ENCODE measurements at places on chromosomes 5 and 9. TPM values are rescaled to one million over a fixed set of nuclear protein-coding genes. Genes with fewer than 3 reads are reported as not detected.

The PPIP5K2 gene
- 31.3 TPM for polyA plus RNA-seq

- no peak for DNase-seq
Measured at GRCh38 chr5:157024208-157024959, 34.5 kb downstream of the HAVCR1 start.

The AKNA gene
- 6.6 TPM for polyA plus RNA-seq

- peak; percentile 35 for DNase-seq
Measured at GRCh38 chr9:133048595-133048994, 13.2 kb upstream of the CEL start.

- DNase-seq, result no peak
Measured at GRCh38 chr5:27769748-27770402, 731.5 kb upstream of the CDH9 start.

- DNase-seq, result no peak
Measured at GRCh38 chr5:38961691-38962090, 112.5 kb downstream of the RICTOR start.

- DNase-seq, result no peak
Measured at GRCh38 chr5:2801577-2802525, 50.4 kb upstream of the IRX2 start.

Measured in hepatocyte (in vitro differentiated cells).